ENCODE measurements at places on chromosomes 5 and 9.

DNA sequence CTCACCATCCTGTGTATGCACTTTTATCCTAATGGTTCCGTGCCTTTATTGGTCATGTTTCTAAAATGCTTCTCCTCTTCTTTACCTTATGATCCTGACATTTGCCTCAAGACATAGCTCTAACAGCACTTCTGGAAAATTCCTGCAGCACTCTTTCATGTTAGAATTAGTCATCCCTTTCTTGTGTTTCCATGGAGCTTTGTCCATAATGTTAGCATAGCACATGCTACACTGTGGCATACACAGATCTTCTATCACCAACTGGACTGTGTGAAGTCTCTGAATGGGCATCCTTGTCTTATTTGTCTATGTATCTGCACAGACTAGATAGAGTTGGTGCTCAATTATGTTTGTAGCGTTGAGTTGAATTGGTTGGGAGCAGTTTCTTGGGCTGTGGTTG is 2.0 kb downstream of the SCGB3A2 start:
- DNase-seq: no peak

GRCh38 chr5:57754616-57755015 is 272.0 kb upstream of the ACTBL2 start:
- DNase-seq: no peak

- no peak for DNase-seq
Measured at GRCh38 chr5:167730121-167730520, 561.3 kb upstream of the WWC1 start.

DNA sequence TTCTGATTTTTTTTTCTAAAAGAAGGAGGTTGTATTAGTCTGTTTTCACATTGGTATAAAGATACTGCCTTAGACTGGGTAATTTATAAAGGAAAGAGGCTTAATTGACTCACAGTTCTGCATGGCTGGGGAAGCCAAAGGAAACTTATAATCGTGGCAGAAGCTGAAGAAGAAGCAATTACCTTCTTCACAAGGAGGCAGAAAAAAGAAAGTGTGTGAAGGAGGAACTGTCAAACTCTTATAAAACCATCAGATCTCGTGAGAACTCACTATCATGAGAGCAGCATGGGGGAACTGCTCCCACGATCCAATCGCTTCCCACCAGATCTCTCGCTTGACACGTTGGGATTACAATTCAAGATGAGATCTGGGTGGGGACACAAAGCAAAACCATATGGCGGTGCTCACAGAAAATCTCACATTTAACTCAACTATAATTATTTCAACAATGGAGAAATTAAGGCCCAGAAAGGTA is 27.1 kb downstream of the DPYSL3 start:
- DNase-seq: no peak

DNA sequence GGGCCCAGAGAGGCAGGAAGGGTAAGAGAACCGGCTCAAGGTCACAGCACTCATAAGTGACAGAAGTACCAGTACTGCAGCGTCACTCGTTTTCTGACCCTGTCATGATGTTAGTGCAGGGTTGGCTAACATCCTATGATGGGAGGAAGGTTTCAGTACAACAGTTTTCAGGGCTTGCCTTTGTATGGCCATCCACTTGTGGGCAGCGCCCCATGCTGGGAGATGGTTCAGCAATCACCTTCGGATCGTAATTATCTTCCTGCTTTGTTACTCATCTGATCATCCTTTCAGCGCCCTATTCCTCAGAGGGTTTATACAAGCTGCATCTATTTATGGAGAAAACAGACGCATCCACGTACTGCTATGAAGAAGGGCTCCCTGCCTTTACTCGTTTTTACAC is 2.4 kb downstream of the MAP1B start:
- no peak for DNase-seq

DNA sequence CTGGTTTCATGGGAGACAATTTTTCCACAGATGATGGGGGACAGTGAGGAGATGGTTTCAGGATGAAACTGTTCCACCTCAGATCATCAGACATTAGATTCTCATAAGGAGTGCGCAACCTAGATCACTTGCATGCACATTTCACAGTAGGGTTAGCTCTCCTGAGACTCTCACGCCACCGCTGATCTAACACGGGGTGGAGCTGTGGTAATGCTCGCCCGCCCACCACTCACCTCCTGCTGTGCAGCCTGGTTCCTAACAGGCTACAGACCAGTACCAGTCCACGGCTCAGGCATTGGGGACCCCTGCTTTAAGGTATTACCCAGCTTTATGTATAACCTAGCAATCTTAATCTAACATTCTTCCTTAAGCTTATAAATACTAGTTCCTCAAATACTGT is 35.6 kb downstream of the TTC39B start:
- no peak for DNase-seq

GRCh38 chr5:12174734-12175133 is 270.5 kb upstream of the CTNND2 start:
- no peak for DNase-seq

Measured in iPS DF 19.7 (cell line).